Vagina (tissue), 2 donors: ENCODE measurements at places on chromosomes 3 and 15. TPM values are rescaled to one million over a fixed set of nuclear protein-coding genes. Genes with fewer than 3 reads are reported as not detected.

- peak; percentile 91 for DNase-seq
Observed at GRCh38 chr3:57060089-57060821, at the start of gene SPATA12. Gene SPATA12, plus strand, starts transcription at chr3:57060664. Its CDS starts 13,031 bp downstream, at chr3:57073695.

DNA sequence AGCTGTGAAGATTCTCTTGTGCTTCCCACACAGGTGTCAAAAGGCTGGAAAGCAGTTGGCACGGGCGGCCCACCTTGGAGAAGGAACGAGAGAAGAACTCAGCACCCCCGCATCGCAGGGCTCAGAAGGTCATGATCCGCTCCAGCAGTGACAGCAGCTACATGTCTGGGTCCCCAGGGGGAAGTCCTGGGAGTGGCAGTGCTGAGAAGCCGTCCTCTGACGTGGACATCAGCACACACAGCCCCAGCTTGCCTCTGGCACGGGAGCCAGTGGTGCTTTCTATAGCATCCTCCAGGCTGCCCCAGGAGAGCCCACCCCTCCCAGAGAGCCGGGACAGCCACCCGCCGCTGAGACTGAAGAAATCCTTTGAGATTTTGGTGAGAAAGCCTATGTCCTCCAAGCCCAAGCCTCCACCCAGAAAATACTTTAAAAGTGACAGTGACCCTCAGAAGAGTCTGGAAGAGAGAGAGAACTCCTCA is 31.4 kb downstream of the STARD5 start:
- DNase-seq, result no peak

DNA sequence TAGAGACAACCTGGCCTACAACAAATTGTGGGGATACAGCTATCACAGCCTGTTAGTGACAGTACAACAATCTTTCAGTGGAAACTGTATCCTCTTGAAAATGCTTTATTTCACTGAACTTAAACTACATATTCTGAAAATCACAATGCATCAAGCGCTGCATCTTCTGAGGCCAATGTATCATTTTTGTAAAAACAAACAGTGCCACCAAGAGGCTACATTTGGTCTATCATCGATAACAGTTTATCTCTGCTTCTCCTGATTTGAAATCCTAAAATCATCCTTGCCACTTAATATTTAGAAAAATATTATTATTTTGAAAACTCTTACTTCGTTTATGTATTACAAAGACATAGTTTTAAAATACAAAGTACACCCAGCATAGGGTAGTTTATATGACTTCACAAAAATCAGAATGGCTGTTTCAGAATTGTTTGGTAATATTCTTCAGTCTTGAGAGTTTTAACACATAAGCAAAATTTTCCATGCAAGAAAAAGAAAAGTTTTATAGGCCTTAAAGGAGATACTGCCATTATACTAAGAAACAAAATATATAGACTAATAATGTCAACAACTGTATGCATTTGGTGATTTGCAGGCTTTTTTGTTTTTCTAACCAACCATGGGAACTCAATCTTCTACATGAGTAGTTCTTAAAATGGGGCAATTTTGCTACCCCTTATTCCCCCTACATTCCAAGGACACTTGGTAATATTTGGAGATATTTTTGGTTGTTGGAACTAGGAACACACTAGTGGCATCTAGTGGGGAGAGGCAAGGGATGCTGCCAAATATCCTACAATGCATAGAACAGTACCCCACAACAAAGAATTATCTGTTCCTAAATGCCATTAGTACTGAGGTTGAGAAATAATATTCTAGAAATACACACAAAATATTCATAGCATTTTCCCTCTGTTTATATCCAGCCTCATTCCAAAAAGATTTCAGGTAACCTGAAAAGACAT is 42.3 kb downstream of the WDR72 start:
- no peak for DNase-seq

- no peak for DNase-seq
Observed at GRCh38 chr3:39168156-39168780, 14.9 kb upstream of the CSRNP1 start.

DNA sequence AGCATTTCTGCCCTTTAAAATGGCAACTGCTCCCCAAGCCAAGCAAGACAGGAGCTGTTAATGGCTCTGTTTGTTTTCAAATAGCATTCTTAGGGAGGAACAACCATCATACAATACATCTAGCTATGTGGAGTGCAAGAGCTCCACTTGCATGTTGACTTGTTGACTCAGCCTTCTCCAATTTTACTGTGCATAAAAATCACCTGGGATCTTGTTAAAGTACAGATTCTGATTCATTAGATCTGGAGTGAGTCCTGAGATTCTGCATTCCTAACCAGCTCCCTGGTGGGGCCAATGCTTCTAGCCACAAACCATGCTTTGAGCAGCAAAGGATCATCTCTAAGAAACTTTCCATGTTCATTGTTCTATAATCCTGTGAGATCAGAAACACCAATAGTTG is 171.4 kb downstream of the THRB start:
- DNase-seq, result no peak

DNA sequence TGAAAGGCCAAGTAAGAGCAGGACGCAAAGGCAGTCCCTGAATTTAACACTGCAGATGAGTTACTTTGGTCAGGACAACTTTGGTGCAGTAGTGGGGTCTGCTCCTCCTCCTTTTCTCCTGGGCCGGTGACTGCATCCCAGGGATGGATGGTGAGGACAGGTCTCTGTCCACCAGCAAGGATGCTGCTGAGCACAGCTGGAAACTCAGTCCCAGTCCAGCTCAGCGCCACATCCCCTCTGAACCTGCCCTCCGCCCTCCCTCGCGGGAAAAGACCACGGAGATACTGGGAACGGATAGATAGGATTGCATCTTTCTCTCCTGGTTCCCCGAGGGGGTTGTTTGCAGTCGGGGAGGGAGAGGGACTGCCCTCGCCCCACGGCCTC is 13.8 kb downstream of the GRAMD2A start:
- DNase-seq, result no peak

DNA sequence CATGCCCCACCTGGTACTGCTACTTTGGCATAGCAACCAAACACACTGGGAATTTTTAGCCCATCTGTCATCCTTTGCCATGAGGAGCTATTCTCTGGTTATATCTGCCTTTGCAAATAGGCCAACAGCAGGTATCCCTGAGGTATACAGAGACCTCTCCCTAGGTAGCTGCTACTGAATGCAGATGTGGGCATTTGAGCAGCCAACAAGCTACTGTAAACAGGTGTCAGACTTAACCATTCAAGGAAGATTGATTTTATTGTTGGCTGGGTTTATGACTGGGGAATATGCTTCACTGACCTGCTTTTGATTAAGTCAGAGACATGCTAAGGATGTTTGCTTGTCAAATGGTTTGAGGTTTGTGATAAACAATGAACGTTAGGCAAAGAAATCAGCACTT is 183.2 kb downstream of the OXSM start:
- no peak for DNase-seq

- DNase-seq, result no peak
Observed at GRCh38 chr15:48265135-48265534, 59.0 kb downstream of the SLC12A1 start.

DNA sequence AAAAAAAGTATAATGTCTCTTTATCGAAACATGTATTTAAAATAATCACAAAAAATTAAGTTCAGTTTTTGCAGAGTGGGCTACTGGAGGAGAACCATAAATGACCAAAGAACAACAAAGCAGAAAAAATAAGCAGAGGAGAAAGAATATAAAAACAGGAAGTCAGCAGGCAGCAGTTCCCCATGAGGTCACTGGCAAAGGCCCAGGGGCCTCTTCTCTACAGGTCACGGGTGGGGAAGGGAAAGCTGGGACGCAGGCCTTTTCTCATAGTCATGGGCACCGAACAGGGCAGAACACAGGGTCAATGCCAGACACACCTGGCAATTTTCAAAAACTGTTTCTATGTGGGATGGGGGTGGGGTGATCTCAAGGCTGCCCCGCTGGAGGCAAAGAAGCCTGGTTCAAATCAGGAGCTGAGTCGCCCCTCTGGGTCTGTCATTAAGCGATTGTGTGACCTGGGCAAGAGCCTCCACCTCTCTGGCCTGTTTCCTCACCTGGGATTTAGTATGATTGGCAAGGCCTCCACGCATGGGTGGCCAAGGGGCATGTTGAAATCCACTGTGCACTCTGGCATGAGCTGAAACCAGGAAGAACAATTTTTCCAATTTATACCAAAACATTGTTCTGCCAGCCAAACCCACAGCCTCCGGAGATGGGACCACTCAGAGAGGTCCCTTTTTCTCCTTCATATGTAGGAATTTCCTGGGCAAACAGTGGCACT is 43.8 kb upstream of the UACA start:
- DNase-seq, result no peak

DNA sequence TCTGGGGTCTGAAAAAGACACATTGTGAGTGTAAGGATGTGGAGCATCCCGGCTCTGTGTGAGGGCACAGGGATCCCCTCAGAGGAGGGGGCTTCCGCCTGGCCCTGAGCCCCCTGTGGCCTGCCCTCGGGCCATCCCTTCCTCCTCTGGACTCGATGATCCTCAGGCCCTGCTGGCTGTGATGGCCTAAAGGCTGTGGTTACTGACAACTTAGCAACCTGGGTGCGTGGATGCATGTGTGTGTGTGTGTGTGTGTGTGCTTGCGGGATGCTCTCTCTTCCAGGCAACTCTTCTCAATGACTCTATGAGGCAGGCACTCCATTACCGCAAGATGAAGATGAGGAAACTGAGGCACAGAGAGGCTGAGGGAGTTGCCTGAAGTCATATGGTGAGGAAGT is 66.0 kb downstream of the ASB7 start:
- no peak for DNase-seq

GRCh38 chr3:180680097-180680430 is 775 bp upstream of the CCDC39 start:
- no peak for DNase-seq

- DNase-seq, result no peak
Observed at GRCh38 chr3:67897351-67898336, 243.2 kb upstream of the SUCLG2 start.

DNA sequence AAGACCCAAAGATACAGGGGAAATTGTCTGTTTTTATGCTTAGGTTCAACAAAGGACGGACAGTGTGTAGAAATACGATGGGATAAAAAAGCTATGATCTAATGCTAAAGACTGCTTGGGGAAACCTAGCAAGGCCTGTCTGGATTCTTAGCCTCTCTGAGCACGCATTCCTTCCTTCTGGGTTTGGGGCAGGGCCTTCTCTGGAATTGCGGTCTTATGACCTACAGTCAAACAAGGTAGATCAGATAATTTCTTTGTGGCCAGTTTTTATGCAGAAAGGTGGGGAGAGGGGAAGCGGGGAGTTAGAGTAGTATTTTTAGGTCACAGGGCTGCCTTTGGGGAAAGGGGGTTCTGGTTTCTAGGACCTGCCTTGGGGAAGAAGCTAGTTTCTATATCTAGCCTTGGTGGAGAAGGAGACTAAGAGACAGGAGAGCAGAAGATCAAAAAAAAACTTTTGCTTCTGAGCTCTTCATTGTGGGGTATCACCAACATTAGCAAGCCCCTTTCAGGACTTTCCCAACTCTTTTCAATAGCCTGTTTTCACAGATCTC is 39.1 kb upstream of the LIPC start:
- DNase-seq, result no peak

DNA sequence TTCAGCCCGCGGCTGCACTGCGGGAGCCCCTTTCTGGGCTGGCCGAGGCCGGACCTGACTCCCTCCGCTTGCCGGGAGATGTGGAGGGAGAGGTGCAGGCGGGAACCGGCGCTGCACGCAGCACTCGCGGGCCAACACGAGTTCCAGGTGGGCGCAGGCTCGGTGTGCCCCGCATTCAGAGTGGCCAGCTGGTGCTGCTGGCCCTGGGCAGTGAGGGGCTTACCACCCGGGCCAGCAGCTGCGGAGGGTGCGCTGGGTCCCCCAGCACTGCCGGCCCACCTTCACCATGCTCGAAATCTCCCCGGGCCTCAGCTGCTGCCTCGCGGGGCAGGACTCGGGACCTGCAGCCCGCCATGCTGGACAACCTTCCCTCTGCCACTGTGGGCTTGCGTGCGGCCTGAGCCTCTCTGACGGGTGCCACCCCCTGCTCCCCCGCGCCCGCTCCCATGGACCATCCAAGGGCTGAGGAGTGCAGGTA is 733.5 kb upstream of the CCDC54 start:
- DNase-seq, result no peak

- DNase-seq, result no peak
Observed at GRCh38 chr15:29913528-29914135, 91.4 kb upstream of the TJP1 start.

GRCh38 chr3:124600765-124601164 is 129.5 kb upstream of the UMPS start:
- DNase-seq, result no peak

DNA sequence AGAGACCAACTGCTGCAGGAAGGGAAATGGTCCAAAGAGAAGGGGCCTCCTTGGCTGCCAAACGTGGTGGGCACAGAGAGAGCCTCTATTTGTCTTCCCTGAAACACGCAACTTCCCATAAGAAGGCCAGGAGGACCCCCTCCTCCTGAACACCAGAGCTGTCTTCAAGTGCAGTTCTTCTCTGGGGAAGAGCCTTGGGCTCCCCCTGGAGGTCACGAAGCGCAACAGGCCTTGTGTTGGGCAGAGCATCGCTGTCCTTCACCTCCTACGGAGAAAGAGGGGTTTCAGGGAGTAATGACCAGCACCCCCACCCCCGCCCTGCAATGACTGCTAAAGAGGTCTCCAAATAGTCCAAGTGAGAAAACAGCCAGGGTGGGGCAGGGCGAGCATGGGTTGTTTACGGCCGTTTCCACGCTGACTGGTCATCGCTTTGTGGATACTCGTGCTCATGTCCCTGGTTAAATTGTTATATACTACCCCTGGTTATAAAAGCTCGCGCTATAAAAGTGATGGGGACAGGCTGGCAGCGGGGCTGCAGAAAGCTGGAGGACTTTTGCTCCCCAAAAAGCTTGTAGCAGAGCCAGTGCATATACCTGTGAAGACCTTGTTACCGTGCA is 397.5 kb upstream of the ATP10A start:
- DNase-seq, result no peak

GRCh38 chr3:9452417-9452816 is 55.0 kb downstream of the SETD5 start:
- no peak for DNase-seq

DNA sequence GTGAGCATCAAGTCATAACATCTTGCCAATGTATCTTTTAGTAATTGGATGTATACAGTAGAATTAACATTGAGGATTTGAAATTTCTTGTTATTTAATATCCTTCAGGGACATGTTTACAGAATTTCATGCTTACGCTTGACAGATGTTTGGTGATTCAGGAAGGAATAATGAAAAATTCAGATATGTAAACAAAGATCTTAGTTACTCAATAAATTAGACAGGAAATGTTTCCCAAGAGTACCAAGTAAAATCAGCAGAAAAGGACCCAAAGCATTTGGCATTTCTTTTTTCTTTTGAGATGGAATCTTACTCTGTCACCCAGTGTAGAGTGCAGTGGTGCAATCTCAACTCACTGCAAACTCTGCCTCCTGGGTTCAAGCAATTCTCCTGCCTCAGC is 4.7 kb upstream of the COL6A5 start:
- no peak for DNase-seq

- DNase-seq, result no peak
Observed at GRCh38 chr3:8899876-8900460, 63.3 kb downstream of the RAD18 start.

GRCh38 chr15:69530991-69531664 is 78.5 kb downstream of the RPLP1 start:
- DNase-seq, result no peak

- DNase-seq, result no peak
Observed at GRCh38 chr3:68007621-68008226, 353.3 kb upstream of the SUCLG2 start.

GRCh38 chr3:14252321-14253021 is 73.9 kb downstream of the LSM3 start:
- DNase-seq, result no peak

Gene ADCY5
- 16.7 TPM for total RNA-seq

Gene THAP10
- 2.7 TPM for total RNA-seq

Gene ANKUB1
- not detected for total RNA-seq

Gene HYAL3
- 8.1 TPM for total RNA-seq

Gene DNAJC19
- total RNA-seq, result 38.1 TPM

Gene TTC21A
- total RNA-seq, result 8.8 TPM

Gene CAMK2N2
- not detected for total RNA-seq

Gene PLA2G4F
- total RNA-seq, result 35.1 TPM

Gene ZDHHC23
- total RNA-seq, result 5.4 TPM
